ENCODE measurements at places on chromosomes 1 and 21. TPM values are rescaled to one million over a fixed set of nuclear protein-coding genes. Genes with fewer than 3 reads are reported as not detected.

- no peak for DNase-seq
These were observed 45.1 kb downstream of the SMG7 start for GRCh38 chr1:183517401-183517800.

- DNase-seq: no peak
These were observed 240.2 kb downstream of the USH2A start for GRCh38 chr1:216183007-216183406.

- DNase-seq: no peak
These were observed 195.2 kb upstream of the POU3F1 start for GRCh38 chr1:38241594-38242334.

- DNase-seq: no peak
These were observed 26.7 kb downstream of the NDC1 start for GRCh38 chr1:53811414-53811851.

DNA sequence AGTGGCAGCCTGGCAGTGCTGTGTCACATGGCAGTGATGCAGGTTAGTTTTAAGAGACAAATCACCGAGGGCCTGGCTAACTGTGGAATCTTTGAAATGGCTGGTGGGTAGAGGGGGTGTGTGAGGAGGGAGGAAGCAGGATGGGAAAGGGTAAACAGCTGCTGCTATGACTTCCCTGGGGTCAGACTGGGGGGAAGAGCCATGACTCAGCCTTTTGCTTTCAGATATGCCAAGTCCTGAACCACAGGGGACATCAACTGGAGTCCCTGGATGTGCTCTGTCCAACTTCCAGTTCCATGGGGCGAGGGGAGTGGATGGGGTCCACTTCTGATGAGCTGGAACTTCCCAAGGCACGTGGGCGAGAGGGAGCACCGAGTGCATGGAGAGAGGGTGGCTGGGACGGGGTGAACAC lies 121.1 kb upstream of the ADAR start:
- no peak for DNase-seq

DNA sequence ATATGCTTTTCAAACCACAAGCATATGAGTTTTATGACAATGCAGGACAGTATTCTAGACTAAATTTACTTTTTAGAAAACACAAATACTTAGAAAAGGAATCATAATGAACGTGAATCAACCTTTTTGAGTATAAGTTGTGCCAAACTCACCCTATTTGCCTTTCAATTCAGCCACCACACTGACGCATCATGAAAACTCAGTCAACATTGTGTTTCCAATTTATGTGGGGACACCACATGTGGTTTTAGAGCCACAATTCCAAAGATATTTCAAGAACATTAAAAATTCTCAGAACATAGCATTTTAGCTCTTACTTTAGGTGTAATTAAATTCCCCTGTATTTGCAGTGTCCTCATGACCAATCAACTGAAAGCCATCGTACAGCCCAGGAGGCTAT lies 118.8 kb downstream of the PTBP2 start:
- DNase-seq: no peak

DNA sequence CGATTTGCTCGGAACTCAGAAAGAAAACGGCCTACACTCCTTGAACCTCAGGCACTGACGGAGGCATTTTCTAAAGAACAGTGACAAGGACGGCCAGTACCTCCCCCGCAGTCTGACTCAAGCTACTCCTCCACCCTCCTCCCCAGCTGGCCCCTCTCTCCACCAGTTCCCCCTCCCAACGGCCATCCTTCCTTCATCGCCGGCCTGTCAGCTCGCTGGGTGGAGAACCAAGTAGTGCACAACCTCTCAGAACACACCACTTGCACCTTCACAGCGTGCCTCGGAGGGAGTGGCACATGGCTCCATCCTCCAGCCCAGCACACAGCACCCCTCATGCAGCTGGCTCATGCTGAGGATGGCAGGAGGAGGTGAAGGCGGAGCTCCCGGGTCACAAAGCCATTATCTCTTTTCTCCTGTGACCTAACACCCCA lies 58.8 kb downstream of the TOR1AIP2 start:
- no peak for DNase-seq

Gene TMEM269
- 0.16 TPM for total RNA-seq

Gene PCAT6
- total RNA-seq: 1.8 TPM

Gene C1orf146
- total RNA-seq: not detected

Gene NPHS2
- total RNA-seq: not detected

All from breast epithelium (tissue), 4 donors.